NCI-H460 (cell line): ENCODE measurements at places on chromosomes 2 and 18.

GRCh38 chr18:79964330-79965118, at the start of gene HSBP1L1:
Gene HSBP1L1, plus strand, starts transcription at chr18:79964643. Its CDS starts 93 bp downstream, at chr18:79964736.
- DNase-seq: peak; percentile 58

DNA sequence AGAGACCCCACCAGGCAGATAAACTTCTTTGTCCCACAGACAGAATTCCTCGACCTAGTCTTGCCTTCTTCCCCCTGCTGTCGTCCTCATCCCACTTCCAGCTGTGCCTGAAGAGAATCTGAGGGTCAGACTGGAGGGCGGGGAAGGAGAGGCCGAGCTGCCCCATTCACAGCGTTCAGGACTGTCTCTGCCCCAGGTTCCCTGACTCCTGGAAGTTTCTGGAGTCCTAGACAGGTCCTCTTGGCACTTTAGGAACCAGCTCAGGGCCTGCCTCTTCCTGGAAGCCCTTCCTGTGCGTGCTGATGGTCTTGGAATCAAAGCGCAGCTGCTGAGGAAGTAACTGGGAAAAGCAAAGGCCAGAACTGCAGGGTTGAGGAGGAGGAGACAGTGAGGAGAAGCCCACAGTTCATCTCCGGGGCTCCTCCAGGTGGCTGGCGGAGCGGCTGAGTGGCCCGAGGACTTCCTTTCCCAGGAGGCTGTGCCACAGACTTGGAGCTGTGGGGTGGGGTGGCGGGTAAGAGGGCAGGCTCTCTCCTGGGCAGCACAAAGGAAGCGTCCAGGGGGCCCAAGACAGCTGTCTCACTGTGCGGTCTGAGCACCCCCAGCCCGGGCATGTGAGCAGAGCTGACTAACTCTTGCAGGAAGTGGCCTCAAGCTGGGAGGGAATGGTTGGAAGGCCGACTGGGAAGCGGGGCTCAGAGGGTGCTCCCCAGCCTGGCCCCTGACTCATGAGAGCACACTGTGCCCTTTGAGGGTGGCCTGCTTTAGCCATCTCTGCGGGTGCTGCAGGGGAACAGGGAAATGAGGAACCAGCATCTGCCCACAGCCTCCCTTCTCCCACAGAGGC, 39.5 kb downstream of the SDC1 start:
- DNase-seq: no peak

DNA sequence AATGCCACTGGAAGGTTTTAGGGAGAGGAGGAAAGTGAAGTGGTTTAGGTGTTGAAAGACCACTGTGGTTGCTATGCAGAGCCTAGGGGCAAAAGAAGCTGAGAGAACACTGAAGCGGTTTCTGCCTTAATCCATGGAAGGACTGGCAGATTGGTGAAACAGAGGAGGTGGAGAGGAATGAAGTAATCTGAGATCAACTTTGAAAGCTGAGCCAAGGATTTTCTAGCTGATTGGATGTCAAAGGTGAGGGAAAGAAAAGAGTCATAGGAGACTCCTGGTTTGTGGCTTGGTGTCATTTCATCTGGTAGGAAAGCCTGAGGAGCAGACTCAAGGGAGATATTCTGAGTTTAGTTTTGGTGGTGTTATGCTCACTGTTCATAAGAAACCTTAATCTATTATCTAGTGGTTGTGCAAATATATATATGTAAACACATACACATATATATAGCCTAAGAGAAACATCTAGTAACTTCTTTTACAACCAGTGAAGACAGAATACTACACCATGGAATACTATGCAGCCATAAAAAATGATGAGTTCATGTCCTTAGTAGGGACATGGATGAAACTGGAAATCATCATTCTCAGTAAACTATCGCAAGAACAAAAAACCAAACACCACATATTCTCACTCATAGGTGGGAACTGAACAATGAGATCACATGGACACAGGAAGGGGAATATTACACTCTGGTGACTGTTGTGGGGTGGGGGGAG, 134.1 kb upstream of the CREB1 start:
- no peak for DNase-seq

DNA sequence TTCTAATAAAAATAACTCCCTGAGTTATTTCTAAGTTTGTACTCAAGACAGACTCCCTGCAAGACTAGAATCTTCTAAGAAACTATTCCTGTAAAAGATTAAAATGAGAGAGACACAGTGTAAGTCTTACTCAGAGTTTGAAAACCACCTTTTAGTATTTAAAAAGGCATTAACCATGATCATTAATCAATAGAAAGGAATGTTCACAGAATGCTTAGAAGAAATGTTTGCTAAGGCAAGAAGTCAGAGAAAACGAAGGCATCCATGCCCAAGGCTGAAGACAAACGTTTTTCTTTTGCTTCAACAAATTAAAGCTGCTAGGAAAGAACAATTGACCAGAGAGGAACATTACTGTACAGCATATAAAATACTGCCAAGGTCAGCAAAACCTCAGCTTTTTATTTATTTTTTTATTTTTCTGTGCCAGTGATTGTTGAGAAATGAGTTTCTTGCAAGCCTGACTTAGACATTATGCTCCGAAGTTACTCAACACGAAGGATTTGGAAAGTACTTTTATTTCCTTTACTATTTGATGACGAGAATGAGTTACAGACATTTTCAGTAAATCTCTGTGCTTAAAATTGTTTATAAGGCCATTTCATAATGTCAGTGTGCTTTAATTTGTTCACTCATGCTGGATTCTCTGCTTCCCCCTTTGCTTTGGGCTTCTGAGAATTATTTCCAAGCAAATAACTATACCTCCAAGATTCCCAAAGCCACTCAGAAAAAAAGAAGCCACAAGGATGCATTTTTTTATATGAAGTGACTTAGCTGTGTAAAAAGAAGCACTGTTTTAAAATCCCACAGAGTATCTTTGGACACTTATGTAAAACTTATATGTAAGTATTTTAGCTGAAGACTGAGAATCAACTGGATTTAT, 20.5 kb downstream of the RND3 start:
- no peak for DNase-seq

GRCh38 chr18:49580279-49580678, 18.4 kb downstream of the LIPG start:
- DNase-seq: no peak

DNA sequence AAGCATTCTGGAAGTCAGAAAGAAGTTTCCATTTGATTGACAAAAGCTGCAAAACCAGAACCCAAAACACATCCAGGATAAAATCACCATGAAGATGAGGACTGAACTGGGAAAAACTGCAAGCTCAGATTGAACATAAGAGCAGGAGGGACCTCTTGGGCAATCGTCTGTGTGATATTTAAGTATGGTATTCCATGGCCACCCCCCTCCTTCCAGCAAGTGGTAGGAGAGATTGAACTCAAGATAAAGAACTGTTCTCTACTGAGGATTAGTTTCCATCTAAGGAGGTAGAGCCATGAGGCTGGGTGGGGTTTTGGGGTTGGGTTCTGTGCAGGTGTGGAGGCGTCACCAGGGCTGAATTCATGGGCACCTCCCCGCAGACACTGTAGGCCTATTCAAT, 251.1 kb downstream of the NCKAP5 start:
- DNase-seq: no peak

GRCh38 chr2:174544156-174544555, 53.4 kb downstream of the WIPF1 start:
- DNase-seq: no peak

DNA sequence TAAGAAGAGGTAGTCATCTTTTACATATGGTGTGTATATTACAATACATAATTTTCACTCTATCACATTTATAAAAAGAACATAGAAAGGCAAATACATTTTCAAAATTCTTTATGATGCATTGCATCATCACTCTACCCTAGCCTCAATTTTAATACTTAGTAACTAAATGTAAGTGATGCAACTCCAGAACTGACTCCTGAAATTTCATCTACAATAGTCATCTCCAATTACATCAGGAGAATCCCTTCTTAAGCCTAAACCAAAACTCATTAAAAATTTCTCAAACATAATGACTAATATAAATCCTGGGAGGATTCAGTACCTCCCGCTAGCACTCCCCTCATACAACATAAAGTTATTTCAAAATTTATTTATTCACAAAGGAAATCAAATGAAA, 15.9 kb downstream of the TMX3 start:
- DNase-seq: peak; percentile 11

DNA sequence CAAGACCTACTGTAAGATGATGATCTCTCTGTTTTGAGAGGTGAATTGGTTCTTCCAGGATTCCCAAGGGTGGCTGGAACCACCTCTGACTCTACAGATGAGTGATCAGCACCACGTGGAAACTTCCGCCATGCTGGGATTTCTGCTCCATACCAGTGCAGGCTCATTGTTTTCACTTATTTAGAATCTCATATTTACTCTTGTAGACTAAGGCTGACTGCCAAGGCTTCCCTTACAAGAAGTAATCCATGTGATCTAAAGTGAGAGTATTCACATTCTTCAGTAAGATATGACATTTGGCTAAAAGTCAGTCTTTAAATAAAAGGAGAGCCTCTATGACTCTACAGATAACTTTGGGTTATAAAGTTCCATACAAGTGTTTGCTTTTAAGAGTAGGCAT, 322.9 kb upstream of the RAB12 start:
- DNase-seq: no peak

GRCh38 chr18:27750014-27750413, 426.9 kb downstream of the CDH2 start:
- peak; percentile 17 for DNase-seq

- no peak for DNase-seq
Observed at GRCh38 chr2:43086451-43087221, 139.8 kb downstream of the ZFP36L2 start.

- DNase-seq: no peak
Observed at GRCh38 chr18:62663731-62664336, 51.5 kb upstream of the PHLPP1 start.

DNA sequence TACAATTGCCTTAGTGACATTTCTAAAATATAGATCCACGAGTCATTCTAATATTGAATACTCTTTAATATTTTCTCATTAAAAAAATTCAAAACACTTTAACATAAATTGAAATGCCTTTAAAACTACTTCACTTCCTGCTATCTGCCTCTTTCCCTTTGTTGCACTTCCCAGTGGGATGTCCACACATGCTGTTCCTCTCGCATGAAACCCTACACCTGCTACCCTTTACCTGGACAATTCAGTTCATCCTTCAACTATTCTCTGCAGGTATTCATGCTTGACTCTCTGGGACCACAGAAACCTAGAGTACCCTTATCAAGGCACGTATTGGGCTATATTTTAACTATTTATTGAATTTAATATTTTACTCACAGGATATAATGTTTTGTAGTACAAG, 373.3 kb upstream of the GALNT5 start:
- no peak for DNase-seq

- DNase-seq: no peak
Observed at GRCh38 chr2:71821856-71822255, 325.8 kb downstream of the CYP26B1 start.

GRCh38 chr2:223314811-223315210, 262.8 kb downstream of the KCNE4 start:
- DNase-seq: no peak

- DNase-seq: no peak
Observed at GRCh38 chr2:18589354-18589753, at the start of gene NT5C1B. Gene NT5C1B, minus strand, starts transcription at chr2:18589569. Its CDS starts 101 bp downstream, at chr2:18589468.

- DNase-seq: peak; percentile 79
Observed at GRCh38 chr2:201406077-201406662, 45.1 kb downstream of the TRAK2 start.

- no peak for DNase-seq
Observed at GRCh38 chr2:10658041-10658913, 31.5 kb downstream of the NOL10 start.

GRCh38 chr18:54100920-54101470, 123.5 kb downstream of the MBD2 start:
- no peak for DNase-seq

GRCh38 chr2:22153931-22154613, 1030.3 kb downstream of the TDRD15 start:
- DNase-seq: no peak

- DNase-seq: no peak
Observed at GRCh38 chr2:215764441-215765048, 248.8 kb downstream of the MREG start.

GRCh38 chr2:43183743-43184142, 42.7 kb downstream of the ZFP36L2 start:
- DNase-seq: no peak

DNA sequence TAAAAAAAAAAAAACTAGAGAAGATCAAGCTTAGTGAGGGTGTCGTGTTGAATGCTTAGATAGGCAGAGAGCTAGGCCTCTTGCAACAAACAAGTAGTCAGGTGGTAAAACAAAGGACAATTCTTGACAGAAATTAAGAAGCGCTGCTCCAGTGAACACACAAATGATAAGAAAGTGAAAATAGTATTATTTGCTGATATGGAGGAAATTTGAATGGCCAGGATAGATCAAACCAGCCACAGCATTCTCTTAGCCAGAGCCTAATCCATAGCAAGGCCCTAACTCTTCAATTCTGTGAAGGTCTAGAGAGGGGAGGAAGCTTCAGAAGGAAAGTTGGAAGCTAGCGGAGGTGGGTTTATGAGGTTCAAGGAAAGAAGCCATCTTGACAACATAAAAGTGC, 121.0 kb downstream of the SNTG2 start:
- no peak for DNase-seq

GRCh38 chr2:86238354-86238753, 39.1 kb downstream of the MRPL35 start:
- no peak for DNase-seq

DNA sequence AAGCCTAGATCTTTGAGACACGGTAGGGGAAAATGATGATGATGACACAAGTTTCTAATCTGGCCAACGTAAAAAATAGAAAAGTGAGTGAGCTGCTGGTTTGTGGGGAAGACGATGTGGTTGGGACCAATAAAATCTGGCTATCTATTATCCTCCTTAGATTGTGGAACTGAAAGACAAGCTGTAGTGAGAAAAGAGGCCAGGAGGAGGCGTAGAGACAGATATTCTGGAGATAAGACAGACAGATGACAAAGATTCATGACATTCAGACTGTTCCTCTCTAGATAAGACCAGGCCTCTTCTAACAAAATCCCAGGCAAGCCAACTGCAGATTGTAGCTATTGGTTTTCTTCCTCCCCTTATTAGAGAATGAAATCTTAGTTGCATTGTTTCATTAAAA, 376.3 kb upstream of the UBE2E3 start:
- DNase-seq: peak; percentile 17

DNA sequence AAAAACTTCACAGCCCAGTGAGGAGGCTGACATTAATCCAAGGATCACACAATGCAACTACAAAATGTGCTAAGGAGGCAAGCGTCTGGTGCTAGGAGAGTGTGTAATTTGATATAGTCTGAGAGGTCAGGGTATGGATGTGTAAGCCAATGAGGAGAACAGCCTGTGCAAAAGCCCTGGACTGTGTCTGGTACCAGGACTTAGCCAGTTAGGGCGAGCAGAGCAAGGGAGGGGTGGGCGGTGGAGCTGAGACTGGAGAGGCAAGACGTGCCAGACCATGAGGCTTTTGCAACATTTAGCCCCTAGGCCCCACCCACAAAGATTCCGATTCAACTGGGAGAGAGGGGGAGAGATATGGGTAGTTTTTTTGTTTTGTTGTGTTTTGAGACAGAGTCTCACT, 33.5 kb upstream of the SPRED2 start:
- DNase-seq: no peak

GRCh38 chr2:86476092-86476491, 34.9 kb downstream of the KDM3A start:
- DNase-seq: no peak

GRCh38 chr2:32360416-32360815, 3.6 kb downstream of the BIRC6 start:
- no peak for DNase-seq

GRCh38 chr18:74457043-74457724, at the start of gene DIPK1C:
Gene DIPK1C, minus strand, starts transcription at chr18:74457308. Its CDS starts 49 bp downstream, at chr18:74457259.
- no peak for DNase-seq

GRCh38 chr2:238919307-238919706, 71.4 kb downstream of the TWIST2 start:
- DNase-seq: no peak
